Suppressor macrophage treated with lipopolysaccharide for 4 hours (primary cell): ENCODE measurements at places on chromosomes 5 and 9.

- no peak for DNase-seq
These were observed 50.4 kb upstream of the ZNF354A start for GRCh38 chr5:178780581-178781498.

DNA sequence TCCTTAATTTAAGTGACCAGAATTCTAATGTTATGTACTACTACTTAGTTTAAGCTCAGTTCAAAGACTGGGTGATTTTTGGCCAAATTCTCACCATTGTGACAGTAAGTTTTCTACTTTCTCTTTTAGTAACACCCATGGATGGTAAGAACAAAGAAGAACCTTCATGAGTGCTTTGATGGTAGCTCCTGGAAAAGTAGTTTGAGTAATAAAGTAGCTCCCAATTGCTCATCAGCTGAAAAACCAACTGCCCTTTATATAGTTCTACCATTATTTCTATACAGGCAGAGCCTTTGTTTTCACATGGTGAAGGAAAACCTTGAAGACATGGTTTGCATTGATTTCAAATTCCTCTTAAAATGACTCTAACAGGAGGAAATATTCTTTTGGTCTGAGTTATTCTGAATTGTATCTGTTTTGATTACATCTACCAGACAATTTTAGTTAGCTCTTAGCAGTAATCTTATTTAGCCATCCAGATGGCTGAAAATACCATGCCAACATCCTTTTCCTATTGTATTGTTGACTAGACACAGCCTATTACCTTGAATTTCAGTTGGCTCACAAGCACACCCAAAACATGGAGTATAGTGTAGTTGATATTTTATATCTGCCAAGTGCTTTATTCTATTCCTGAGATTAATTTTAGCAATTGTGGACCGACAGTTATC lies 23.7 kb upstream of the STARD4 start:
- no peak for DNase-seq

GRCh38 chr9:36938617-36939016 lies 95.5 kb downstream of the PAX5 start:
- DNase-seq = no peak

DNA sequence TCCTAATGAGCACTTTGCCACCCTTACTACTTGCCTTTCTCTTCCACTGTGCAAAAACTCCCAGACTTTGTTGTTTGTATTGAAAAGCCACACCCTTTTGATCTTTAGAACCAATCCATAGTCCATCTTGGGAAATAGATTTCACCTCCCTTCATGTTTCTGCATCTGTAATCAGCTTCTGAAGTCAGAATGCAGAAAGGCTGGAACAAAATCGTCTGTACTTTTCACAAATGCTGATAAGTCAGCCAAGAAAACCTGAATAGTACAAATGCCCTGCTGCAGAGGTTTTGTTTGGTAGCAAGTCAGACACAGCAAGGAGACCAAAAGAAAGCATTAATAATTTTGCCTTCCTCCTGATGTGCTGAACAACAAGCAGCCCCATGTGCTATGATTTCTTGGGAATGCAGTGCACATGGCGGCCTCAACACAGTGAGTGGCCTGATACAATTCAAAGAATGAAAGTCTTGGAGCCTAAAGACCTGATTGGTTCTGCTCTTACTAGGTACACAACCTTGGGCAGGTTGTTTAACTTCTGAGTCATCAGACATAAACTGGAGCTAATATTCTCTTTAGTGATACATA lies 59.2 kb upstream of the STK32A start:
- DNase-seq = no peak

GRCh38 chr5:111131356-111131755 lies 39.2 kb downstream of the WDR36 start:
- no peak for DNase-seq

GRCh38 chr9:81791076-81791475 lies 101.7 kb upstream of the TLE1 start:
- DNase-seq = no peak

- no peak for DNase-seq
These were observed 163.1 kb downstream of the LRRC70 start for GRCh38 chr5:62741761-62742160.

DNA sequence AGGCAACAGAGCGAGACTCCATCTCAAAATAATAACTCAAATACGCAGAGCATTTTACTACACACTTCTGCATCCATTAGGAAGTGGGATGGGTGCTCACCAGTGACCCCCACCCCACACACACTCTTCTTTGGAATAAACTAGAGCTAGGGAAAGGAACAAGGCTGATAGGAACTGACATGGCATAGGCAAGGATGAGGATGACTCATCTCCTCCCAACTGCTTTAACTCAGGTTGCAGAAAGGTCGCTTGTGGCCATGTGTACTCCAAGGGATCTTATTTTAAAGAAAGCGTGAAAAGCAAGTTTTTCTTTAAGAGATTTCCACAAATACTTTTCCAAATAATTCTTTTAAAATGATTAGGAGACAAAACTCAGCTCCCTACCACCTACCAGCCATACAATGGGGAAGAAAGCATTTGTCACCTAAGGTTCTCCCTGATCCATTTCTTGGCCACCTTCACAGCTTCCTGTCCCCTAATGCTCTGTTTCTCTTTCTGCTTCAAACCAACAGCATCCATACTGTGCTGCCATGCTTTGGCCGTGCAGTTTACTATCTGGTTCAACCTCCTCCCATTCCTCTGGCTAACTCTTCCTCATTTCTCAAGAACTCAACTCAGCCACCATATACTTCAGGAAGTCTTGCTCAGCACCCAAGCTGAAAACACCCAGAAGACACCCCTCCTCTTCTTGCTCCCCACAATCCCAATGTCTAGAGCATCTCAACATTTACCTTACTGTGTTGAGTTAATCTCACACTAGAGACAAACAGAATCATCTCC lies 211.9 kb downstream of the ACTL7B start:
- DNase-seq = peak; percentile 9

DNA sequence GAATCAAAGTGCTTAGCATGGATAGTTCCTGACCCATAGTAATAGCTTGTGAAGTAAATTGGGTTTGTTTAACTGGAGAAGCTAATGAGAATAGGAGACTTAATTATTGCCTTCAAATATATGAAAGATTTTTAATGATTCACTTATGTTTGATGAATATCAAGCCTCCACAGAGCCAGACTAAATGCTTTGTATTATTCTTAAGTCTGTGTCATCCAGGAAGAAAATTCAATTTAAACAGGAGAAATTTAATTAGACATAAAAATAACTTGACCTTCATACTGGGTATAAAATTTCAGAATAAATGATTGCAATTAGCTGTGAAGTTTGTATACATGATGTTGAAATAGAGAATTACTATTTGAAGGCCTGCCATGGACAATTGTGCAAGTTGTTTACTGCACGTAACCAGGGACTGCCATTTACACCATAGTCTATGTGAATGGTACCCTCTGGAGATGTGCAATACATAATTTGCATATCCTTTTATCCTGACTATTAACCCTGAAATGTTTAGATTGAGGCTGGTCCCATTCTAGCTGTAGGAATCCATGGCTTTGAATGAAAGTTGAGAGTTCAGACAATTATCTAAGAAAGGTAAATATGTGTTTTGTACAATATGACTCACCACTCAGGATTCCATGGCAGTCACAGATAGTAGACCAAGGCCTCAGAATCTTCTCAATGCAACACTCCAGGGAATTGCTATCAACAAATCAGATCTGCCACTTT lies 133.5 kb upstream of the IL12B start:
- no peak for DNase-seq

- no peak for DNase-seq
These were observed 29.8 kb downstream of the ELP1 start for GRCh38 chr9:108904161-108904560.

- peak; percentile 26 for DNase-seq
These were observed 1.5 kb downstream of the SMIM32 start for GRCh38 chr5:136191304-136192014.

GRCh38 chr5:140293091-140293848 lies 9.6 kb downstream of the PFDN1 start:
- peak; percentile 35 for DNase-seq

GRCh38 chr5:174348311-174348981 lies 302.9 kb downstream of the NSG2 start:
- no peak for DNase-seq

DNA sequence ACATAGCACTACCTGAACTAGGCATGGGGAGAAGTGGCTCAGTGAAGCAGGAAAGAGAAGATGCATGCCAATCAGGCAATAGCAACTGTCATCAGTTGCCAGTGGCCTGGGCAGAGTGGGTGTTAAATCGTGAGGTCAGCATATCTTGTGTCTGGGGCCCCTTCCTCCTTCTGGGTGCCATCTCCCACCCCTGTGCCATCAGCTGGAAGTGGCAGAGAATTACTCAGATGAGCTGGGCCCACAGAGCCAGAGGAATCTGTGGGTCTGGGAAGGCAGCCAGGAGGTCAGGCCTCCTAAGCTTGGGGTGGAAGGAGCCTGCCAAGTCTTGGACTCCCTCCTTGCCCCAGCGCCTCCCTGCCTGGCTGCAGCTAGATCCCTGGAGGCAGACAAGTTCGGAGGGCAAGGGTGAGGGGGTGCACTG lies 66.5 kb downstream of the GALNT12 start:
- DNase-seq = peak; percentile 46

DNA sequence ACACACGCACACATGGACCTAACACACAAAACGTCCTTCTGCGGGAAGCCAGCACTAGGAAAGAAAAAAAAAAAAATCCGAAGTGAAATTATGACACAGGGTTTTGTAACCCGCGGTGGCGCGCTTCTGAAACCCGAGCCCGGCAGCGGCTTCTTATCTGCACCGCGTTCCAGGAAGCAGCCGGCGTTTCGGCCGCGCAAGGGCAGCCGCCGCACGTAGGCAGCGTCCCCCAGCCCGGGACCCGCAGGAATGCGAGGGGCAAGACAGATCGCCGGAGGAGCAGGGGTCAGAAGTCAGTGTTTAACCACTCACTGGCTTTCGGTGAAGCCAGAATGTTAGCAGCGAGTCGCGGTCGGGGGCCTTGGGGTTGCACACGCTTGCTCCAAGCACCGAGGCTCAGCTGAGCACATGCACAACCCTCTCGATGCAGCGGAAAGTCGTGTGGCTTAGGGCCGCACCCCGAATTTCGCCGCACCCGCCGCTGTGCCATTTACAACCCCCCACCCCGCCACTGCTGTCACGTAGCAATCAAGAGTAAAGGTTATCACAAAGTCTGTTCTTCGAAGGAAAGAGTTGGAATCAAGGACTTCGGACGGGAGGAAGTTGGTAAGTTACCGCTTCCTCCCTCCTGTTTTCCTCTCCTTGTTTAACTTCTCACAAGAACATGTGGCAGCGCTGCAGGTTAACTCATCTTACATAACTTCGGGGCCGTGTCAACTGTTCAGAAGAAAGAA lies 167.9 kb downstream of the AUH start:
- peak; percentile 92 for DNase-seq

- no peak for DNase-seq
These were observed 25.5 kb downstream of the NFIB start for GRCh38 chr9:14288433-14288832.

GRCh38 chr5:15620501-15620900 lies 120.5 kb downstream of the FBXL7 start:
- DNase-seq = no peak

DNA sequence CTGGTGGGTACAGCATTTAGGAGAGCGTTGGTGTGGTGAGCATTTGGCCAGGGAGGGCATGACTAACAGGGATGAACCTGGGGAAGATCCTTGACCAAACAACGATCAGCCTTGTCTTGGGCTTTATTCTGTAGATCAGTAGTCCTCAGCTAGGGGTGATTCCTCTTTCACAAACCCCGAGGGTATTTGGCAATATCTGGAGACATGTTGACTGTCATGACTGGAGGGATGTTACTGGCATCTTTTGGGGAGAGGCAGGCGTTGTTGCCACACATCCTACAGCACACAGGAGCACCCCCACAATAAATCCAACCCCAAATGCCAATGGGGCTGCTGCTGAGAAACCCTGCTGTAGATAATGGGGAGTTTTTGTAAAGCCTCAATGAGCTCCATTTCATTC lies 43.9 kb downstream of the OSTF1 start:
- no peak for DNase-seq

- DNase-seq = peak; percentile 78
These were observed 8.2 kb downstream of the IL9 start for GRCh38 chr5:135887447-135887864.

- no peak for DNase-seq
These were observed 22.3 kb upstream of the OSMR start for GRCh38 chr5:38823503-38823902.

DNA sequence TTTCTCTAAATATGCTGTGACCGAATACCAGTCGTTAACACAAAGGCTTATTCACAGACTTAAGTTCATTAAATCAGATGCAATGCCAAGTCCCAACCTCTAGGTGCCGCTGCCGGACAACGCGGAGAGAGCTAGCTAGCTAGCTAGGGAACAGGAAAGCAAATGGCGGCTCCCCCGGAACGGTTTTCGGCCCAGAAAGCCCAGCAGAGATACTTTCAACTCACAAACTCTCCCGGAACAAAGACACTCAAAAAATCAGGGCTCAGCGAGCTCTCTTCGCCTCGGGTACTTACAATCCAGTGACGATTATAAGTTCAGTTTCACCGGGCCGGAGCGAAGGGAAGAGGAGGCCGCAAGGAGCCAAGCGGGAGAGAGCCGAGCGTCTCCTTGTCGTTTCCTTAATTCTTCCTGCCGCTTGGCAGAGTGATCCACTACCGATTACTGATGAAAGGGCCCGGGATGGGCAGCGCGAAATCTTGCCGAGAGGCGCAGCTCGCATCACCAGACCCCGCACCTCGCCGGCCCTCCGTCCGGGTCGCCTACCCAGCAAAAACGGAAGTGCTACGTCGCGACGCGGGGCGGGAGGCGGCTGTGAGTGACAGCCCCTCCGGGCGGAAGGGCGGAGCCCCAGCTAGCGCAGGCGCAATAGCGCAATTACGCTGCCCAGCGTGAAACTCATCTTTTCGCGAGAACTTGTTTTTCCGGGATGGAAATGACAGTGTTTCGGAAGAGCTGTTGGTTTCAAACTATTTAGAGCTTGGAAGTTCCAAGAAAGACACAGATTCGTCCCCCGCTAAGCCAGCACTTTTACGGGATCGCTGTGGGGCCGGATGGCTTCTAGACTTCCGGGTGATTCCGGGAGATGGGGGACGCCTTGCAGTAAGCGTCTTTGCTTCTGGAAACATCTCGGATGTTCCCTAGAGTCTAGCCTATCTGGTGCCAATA lies at the start of gene TAF7:
Gene TAF7, minus strand, starts transcription at position 560 of the 945 bp plus-strand sequence. CDS start 740 bp downstream, outside the sequence.
- peak; percentile 96 for DNase-seq

DNA sequence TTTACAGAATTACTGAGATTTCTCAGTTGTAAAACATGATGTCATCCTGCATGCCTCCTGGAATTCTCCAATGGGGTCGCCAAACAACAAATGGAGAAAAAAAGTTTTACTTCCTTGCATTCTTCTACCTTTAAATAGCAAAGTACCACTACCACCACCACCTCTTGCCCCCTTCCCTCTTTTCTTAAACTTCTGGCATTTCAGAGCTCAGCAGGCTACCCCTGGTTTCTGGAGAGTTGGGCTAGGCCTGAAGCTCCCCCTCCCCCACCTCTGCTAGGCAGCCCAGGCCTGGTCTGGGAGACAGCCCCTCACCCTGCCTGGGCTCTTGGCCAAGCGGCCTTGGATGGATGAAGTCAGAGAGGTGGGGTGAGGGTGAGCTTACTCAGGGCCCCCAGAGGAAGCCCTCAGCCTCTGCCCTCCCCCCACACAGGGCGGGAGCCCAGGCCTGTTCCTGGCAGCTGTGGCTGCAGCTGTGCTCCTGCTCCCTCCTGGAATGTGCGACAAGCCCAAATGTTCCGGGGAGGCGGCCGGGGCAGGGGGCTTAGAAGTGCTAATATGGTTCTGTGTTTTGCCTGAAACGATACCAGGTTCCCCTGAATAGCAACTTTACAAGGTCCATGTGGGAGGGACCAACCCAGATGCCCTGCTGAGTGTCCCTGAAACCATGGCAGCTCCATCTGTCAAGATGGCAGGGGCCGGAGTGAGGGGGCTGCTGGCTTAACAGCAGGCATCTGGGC lies 6.0 kb upstream of the CCIN start:
- DNase-seq = no peak
